Right ventricle myocardium inferior (tissue), 1 donor: ENCODE measurements at places on chromosomes 4 and X.

DNA sequence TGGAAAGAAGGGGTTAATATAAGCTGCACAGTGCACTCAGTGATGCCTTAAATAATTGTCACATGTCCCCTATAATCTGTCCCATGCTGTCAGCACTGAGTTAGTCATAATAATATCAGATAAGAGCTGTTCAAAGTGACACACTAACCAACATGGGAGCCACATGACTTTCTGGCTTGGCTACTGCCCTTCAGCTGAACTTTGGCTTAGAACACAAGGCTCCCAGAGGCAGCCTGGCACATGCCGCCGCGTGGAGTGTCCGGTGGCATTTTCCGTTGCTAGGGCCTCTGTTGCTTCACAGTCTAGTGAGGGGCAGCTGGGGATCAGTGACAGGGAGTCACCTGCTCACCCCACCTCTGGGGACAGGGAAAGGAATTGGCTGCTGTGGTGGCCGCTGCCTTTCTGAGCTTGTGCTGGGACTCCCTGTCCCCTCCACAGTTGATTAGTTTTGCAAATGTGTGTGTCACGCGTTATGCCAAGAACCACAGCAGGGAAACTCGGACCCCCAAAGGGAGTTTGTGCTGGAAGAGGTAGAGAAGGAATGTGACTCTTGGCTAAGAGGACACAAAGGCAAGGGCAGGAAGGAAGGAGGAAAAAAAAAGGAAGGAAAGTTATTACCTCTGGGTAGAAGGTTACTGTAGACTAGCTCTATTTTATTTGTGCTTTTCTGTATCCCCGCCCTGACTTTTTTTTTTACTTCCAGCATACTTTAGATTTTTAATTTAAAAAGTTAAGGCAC lies 41.1 kb upstream of the PPARGC1A start:
- peak; percentile 86 for DNase-seq

- no peak for DNase-seq
These were observed 402.4 kb downstream of the PACRGL start for GRCh38 chr4:21102667-21103066.

DNA sequence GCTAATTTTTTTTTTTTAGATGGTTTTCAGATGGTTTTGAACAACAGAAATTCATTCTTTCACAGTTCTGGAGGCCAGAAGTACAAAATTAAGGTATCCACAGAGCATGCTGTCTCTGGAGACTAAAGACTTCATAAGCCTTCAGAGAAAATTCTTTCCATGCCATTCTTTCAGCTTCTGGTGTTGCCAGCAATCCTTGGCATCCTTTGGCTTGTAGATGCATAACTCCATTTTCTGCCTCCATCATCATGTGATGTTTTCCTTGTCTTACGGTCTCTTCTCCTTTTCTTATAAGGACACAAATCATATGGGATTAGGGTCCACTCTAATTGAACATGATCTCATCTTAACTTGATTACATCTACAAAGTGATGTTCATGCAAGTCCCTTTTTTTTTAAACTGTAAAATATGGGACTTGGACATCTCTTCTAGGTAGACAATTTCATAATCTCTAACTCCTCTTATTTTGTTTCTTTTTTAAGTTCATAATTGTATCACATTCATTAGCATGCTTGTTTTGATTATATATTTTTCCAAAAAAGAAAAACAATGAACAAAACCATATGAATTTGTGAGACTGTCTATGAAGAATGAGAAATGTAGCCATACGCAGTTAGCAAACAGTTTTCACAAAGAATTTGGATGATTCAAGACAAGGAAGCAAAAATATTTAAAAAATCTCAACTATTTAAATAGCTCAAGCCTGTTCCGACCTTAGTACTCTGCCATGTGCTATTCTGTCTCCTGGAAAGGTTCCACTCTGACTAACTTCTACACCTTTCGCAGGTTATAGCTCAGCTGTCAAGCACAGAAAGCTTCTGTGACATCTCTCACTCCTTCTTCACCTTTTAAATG lies 53.1 kb upstream of the GIMD1 start:
- DNase-seq = no peak

- DNase-seq = no peak
These were observed 26.5 kb downstream of the SEC31A start for GRCh38 chr4:82864336-82864979.

DNA sequence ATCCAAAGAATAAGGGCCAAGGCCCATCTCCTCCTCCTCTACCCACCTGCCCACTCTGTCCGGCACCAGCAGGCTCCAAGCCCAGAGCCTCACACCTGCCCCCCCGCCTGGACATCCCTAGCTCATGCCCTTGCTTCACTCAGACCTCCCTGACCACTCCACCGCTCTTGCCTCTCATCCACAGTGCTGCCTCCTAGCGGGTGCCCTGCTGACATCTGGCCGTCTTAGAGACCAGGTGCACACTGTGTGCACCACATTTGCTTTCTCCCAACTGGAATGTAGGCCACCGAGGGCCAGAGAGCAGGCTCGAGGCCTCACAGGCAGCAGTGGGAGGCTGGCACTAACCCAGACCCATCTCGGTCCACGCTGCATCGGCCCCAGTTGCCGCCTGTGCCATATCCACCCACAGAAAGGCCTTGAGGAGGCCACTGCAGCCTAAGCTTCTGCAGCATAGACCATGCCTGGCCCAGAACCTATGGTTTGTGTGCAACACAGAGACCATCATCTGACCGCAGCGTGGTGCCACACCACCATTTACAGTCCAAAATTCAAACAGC lies 13.5 kb downstream of the LETM1 start:
- peak; percentile 25 for DNase-seq

GRCh38 chr4:153090670-153091385 lies 113.4 kb upstream of the TRIM2 start:
- no peak for DNase-seq
